BJ (cell line): ENCODE measurements at places on chromosomes 16 and 17.

DNA sequence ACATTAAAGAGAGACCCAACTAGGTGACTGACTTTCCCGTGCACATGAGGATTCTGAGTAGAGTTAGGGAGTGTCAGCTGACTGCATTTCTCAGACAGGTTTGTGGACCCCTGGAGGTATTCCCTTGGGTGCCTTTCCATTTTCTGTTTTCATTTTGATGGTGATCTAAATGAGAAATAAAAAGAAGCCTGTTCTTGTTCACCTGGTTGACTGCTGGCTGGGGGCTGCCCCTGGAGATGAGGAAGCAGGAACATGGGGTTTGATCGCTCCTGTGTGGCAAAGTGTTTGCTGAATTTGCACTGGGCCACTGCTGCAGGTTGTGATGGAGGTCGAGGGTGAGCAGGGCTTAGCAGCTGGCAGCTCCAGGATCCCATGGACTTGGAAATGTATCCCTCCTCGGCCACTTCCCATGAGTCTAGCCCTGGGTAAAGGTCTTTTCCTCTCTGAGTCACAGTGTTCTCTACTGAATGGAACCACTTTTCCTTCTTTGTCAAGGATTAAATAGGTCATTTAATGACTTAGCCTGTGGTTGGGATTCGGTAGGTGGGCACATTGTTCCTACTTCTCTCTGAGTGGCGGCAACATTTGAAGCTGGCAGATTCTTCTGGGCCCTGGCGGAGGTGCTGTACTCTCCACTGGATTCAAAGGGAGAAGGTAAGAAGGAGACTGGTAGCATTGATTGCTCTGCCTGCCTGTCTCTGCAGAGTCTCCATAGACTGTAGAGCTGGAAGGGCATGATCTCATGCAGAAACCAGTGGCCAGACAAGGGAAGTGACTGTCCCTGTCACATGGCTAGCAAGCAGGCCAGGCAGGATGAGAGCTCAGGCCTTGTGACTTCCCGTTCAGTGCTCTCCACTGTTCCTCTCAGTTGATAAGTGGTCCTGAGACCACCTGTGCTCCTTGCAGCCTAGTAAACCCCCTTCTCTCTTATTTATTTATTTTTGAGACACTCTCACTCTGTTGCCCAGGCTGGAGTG lies 17.9 kb downstream of the SNX29 start:
- no peak for DNase-seq

DNA sequence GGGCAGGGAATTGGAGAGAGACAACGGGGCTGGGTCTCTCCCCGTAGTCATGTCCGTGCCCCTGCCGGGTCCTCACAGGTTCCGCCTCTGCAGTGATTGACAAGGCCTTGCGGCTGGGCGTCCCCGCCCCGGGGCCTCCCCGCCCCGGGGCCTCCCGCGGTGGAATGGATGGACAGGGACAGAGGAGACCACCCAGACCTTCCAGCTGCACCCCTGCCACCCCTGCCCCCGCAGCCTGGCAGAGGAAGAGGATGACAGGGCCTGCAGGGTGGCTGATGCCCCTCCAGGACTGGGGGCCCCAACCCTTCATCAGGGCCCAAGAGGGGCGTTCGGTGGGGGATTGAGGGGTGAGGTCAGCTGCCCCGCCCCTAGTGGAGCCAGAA lies 216.4 kb upstream of the CIBAR2 start:
- no peak for DNase-seq

DNA sequence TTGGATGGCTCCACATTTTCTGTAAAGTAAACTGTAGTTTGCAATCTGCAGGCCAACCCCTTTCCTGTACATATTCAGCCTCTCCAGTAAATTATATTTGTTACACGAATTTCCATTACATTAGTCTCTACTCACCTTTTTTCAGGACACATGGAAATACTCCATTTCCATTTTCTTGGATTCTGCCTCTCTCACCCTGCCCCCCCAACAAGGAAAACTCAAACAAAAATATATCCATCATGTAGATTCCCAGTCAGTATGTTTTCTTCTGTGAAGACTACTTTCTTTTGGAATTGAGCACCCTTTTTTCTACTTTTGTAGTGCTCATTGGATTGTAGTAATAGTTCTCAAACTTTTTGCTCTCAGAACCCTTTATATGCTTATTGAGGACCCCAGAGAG lies 2.9 kb downstream of the PPM1D start:
- DNase-seq, result no peak

GRCh38 chr17:80225230-80225629 lies 5.0 kb downstream of the SLC26A11 start:
- no peak for DNase-seq

DNA sequence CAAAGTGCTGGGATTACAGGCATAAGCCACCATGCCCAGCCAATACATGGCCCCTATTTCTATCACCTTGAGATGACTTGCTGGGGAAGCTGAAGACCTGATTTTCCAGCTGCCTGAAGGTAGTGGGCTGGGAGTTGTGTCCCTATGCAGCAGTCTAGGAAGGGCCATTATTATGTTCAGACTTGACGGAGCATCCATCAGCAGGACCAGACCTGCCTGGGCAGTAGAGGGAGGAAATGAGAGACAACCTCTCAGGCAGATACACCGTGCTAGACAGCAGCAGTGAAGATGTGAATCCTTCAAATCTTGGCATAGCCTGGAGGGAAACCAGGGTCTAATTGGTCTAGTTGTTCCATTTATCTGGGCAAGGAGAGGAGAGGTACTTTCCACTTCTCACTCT lies 35.6 kb upstream of the PHOSPHO1 start:
- DNase-seq, result no peak
